ENCODE measurements at places on chromosomes 16 and 17.

- DNase-seq = no peak
Observed at GRCh38 chr16:27387724-27388123, 14.2 kb upstream of the IL21R start.

- DNase-seq = no peak
Observed at GRCh38 chr16:11684231-11685025, 16.2 kb downstream of the SNN start.

- DNase-seq = no peak
Observed at GRCh38 chr17:49928126-49928800, 40.7 kb upstream of the DLX4 start.

DNA sequence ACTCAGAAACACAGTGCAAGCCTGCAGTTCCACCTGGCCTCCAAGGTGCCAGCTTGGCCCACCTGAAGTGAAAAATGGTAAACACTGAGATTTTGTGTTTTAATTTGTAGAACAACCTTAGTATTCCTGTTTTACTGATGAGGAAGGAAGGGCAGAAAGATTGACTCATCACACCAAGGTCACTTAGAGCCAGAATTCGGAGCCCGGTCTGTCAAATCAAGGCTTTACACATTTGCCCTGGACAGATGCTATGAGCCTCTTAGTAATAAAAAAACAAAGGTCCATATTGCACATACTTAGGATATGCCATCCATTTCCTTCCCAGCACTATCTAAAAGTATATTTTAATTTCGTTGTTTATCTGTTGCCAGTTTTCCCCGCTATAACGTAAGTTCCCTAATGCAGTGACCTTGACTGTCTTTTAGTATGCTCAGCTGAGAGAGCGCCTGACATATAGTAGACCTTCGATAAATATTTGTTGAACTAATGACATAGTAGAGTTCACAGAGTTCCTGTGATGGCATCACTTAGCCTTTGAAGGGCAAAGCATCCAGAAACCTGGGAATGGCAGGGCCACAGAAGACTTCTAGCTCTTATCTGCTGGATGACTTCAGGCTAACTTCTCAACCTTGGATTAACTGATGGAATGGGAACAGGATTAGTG lies 7.2 kb upstream of the TBKBP1 start:
- no peak for DNase-seq

DNA sequence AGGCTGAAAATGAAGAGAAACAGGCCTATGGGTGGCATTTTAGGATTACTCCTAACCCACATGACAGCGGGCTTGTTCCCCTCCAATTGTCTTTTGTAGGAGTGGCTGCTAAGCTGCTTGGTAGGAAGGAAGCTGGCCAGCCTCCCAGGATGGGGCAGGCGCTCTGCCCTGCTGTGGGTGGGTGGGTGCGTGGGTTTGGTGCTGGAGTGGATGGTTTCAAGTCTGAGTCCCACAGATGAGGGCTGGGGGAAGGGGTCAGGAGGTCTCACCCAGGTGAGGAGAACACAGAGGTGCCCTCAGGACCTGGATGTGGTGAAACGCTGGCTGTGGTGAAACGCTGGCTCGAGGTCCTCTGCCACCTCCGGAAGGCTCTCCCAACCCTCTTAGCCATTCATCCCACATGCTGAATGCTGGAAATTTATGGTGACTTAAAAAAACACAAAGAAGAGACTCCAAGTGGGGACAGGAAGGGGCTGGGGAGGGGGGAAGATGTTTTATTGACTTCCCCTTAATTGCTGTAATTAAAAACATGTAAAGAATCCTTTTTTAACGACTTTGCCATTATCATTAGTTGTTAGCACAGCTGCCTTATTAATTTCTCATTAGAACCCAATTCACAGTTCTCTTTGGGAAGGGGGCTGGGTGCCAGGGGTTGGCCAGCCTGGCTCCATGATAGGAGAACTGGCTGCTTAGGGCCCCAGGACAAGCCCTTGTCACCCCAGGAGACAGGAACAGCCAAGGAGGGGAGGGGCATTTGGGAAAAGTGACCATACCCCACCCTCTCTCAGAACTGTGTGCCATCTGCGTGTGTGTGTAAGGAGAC lies 153.5 kb upstream of the CDC42EP4 start:
- DNase-seq = no peak

- no peak for DNase-seq
Observed at GRCh38 chr16:53150769-53151168, 96.0 kb downstream of the CHD9 start.

DNA sequence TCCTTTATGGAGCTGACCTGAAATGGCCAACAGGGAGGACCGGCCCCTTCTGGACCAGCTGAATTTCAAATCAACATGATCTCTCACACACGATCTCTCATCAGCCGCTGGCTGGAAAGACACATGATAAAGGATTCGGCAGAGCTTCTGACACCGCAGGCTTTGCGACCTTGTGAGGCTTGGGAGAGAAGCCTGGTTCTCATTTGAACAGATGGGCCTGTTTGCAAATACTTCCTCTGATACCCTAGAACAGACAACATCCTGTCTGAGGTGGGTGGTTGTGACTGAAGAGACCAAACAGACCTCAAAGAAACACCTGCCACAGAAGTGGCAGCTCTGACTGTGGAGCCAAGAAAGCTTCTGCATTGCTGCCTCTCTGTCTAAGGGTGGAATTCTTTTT lies 77.9 kb upstream of the SDK2 start:
- DNase-seq = peak; percentile 8

DNA sequence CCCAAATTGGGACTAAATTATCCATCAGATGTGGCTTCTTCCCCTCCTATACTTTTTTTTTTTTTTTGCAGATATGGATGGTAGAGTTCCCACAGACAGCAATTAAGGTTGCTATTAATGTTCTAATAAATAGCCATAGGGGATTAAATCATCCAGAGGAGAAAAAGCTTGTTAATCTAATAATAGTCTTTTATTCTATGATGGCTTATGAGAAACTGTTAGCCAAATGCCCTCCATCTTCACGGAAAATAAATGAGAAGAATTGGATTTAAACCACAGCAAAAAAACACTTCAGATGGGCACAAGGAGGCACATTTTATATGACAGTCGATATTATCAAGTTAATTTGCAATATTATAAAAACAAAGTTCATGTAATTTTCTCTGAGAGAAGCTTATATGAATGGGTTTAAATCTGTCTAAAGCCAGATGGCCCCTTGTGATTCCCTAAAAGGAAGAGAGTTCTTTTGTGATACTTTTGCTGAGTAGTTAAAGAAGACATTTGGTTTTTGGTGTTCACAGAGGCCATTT lies 5.1 kb upstream of the CAPNS2 start:
- no peak for DNase-seq

- DNase-seq = no peak
Observed at GRCh38 chr17:50803676-50804075, 31.7 kb upstream of the WFIKKN2 start.

- DNase-seq = no peak
Observed at GRCh38 chr16:85327731-85328675, 215.7 kb upstream of the CIBAR2 start.

DNA sequence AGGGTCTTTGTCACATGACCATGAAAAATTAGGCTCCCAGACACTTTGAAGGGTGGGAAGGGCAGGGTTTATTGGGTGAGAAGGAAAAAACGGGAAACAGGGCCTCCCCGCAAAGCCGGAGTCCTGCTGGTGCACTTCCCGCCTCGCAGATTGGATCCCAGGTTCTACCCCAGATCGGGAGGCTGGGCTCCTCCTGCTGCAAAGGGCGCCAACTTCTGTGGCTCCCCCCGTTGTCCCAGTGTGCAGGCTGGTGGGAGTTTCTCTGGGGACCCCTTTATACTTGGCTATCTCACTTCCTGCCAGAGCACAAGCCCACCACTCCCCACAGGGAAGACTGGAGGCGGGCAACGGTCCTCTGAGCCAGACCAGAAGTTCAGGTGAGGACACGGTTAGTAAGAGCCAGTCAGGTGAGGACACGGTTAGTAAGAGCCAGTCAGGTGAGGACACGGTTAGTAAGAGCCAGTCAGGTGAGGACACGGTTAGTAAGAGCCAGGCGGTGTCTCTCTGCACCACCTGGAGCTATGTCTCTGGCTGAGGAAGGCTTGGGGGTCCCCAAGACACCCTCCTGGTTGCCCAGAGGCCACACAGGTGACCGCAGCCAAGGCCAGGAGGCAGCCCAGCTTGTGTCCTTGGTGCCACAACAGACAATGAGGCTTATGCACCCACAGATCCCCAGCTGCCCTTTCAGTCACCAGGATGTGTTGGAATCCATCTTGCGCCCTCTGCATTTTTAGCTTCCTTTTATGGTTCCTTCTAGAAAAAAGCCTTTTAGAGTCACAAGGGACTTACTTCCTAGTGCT lies 48.1 kb upstream of the CHMP6 start:
- no peak for DNase-seq

DNA sequence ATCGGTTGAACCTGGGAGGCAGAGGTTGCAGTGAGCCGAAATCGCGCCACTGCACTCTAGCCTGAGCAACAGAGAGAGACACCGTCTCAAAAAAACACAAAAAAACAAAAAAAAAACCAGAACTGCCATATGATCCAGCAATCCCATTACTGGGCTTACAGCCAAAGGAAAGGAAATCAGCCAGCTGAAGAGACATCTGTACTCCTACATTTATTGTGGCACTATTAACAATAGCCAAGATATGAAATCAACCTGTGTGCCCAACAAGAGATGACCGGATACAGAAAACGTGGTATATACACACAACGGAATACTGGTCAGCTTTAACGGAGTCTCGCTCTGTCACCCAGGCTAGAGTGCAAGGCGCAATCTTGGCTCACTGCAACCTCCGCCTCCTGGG lies 14.6 kb downstream of the FANCA start:
- no peak for DNase-seq

- DNase-seq = no peak
Observed at GRCh38 chr16:71383054-71383773, 24.7 kb downstream of the CALB2 start.

DNA sequence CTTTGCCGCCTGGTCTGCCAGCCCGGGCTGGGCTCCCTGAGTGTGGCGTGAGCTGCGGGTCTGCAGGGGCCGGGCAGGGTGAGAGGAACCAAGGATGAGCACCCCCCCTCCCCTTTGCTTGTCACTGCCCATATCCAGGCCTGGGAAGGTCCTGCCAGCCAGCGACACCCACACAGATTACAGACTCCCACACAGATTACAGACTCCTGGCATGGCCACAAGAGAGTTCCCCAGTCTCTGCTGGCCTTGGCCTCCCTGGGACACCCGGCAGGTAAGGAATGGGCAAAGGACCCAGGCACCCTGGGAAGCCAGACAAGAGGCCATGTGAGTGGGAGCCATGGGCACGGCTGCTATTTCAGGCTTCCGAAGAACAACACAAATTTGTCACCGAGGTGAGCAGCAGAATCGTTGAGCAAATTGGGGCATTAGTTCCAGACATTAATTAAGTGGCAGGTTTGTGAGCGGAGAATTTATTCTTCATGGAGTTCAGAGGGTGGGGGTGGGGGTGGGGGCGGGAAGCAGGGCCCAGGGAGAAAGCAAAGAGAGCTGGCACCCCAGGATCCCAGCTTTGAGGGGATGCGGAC lies 41.4 kb downstream of the SRCIN1 start:
- DNase-seq = no peak

DNA sequence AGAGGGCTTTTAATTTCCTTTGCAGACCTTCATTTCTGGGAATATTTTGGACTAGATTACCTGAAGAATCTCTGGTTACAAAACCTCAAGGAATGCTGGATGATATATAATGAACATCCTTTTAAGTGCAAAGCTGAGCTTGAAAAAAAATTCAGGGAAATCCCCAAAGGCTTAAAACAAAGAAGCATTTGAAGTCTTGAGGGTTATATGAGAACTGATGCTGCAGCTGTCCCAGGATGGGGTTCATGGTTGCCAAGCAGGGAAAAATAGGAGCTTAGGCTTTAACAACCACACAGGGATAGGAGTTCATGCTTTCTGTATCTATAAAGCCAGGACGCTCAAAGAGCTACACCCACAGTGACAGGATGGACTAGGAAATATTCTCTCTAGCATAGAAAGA lies 150.4 kb upstream of the IRX5 start:
- no peak for DNase-seq

- no peak for DNase-seq
Observed at GRCh38 chr17:58302171-58302918, 21.6 kb upstream of the MPO start.

DNA sequence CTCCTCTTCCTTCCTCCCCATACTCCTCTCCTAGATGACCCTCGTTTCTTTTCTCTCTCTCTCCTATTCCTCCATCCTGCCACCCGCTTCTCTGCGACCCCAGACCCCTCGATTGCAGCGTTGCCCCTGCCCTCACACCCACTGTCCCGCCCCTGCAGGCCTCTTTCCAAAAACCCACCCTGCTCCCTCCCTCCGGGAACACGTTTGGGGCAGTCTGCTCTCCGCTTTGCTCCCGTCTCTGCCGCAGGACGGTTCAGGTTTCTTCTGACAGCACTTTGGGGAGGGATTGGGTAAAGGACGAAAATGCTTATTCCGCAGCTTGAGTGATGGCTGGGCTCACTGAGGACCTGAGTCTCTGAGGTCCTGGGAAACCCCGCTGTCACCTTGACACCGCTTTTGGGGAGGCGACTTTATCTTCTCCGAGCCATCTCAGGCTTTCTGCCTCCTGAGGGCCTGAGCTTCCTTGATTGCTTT lies 690 bp downstream of the NDE1 start:
- DNase-seq = peak; percentile 31

- no peak for DNase-seq
Observed at GRCh38 chr16:90012991-90013745, 6.1 kb downstream of the DBNDD1 start.

DNA sequence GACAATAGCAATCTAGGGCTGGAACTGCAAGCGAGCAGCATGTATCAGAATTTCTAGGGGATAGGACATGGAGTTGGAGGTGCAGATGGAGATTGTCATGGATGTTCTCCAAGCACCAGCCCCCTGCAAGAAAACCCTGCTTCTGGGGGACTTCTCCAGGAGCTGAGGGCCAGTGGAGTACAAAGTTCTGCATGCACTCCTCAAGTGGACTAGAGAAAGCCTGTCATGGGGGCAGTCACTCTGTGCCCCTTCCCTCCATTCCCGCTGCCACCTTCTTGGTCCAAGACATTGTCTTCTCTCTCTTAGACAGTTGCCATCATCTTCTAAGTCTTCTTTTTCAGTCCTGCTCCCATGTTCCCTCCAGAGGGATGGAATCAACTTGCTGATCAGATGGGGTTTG lies 87.9 kb downstream of the AIPL1 start:
- no peak for DNase-seq

GRCh38 chr17:48747445-48748363 lies 19.2 kb upstream of the HOXB13 start:
- DNase-seq = no peak
